ENCODE measurements at places on chromosomes 2 and 18.

- no peak for DNase-seq
These were observed 11.0 kb upstream of the NCKAP5 start for GRCh38 chr2:133579274-133579673.

- DNase-seq = no peak
These were observed 22.2 kb upstream of the TTC39C start for GRCh38 chr18:23992089-23992940.

DNA sequence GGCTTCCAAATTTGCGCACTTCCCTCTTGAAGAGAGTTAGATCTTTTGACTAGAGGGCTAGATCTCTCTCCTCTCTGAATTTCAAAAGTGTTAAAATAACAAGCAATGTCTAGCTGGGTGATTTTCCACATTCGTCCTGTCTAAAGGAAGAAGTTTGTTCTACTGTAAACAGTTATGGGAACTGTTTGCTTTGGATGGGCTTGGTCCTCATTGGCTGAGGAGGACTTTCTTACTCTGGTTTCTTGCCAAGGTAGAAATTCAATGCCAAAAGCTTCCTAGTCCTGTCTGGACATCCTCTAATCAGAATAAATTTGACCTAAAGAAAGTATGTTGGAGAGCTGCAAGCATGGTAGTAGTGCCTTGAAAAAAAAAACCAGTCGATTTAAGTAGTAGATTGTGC, 47.4 kb upstream of the RAPH1 start:
- no peak for DNase-seq

DNA sequence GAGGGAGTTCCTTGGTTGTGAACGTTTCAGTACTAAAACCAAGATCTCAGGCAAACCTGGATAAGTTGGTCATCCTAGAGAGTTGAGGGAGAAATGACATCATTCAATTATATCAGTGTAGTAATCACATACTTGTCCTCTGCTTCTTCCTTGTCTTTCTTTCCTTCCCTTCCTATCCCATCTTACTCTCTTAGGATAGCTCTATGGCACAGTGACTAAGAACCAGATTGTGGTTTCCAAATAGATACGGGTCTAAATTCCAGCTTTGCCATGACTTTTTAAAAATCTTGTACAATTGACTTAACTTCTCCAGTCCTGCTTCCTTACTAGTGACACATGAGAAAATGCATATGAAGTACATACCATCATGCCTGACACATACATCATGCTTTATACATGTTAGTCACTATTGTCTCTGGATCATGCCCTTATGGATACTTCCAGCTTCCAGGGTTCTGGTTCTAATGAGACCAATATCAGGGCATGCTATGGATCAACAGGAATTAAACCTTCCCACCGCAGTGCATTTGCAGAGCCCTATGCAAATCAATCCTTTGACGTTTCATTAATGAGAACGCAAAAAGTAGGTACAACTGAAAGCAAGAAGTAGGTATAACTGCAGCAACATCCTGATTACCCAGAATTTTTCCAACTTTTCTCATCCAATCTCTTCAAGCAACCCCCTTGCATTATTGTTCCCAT, 168.0 kb upstream of the KLF7 start:
- no peak for DNase-seq

DNA sequence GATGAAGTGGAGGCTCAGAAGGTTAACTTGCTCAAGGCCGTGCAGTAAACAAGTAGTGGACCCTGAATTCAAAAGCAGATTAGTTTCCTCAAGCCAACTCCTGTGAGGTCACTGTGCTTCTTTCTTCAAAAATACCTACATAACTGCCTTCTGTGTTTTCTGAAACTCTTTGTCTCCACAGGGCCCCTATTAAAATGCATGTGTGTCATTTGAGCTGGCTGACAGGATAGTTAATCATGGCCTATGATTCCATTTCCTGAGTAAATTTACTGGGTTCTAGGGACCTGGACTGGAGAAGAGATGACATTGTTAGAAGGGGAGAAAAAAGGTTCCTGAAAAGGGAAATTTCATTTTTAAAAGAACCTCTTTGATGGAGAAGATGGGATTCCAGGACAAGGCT, 12.9 kb upstream of the DTNA start:
- no peak for DNase-seq

DNA sequence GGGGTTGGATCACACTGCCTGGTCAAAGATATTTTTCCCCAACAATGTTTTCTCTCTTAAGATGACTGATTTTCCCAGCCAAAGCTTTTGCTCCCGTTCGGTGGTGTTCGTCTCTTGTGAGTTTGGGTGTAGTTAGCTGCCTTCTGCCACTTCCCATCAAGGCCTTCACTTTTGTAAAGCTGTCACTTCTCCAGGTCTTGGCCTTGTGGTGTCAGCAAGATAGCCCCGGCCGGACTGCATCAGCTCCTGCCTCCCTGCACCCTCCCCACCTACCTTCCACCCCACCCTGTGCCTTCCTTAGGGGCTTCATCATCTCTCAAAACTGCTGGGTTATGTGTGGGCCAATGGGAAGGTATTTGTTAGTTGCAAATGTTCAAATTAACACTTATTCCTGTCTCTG, 228.9 kb downstream of the BCL11A start:
- no peak for DNase-seq

- no peak for DNase-seq
These were observed 90.8 kb downstream of the METTL4 start for GRCh38 chr18:2480536-2480935.

DNA sequence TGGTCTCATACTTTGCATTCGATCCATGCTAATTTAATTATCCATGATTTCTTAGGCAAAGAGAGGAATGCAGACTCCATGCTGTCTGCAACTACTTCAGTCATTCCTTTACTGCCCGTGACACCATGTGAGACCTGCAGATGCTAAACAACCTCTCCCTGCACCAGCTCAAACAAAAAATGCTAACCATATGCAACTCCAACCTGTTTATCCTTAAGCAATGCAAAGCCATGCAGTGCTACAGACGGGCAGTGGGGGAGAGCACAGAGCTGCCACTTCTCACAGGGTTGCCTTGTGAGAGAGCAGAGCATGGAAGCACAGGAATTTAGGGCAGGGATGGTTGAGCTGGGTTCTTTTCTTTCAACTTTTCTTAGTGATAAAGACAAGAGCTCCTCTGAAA, 74.9 kb upstream of the KLHL14 start:
- DNase-seq = no peak

- peak; percentile 44 for DNase-seq
These were observed 56.7 kb upstream of the ACKR3 start for GRCh38 chr2:236512902-236513435.

- DNase-seq = no peak
These were observed 176.3 kb downstream of the TNS1 start for GRCh38 chr2:217826520-217826919.

DNA sequence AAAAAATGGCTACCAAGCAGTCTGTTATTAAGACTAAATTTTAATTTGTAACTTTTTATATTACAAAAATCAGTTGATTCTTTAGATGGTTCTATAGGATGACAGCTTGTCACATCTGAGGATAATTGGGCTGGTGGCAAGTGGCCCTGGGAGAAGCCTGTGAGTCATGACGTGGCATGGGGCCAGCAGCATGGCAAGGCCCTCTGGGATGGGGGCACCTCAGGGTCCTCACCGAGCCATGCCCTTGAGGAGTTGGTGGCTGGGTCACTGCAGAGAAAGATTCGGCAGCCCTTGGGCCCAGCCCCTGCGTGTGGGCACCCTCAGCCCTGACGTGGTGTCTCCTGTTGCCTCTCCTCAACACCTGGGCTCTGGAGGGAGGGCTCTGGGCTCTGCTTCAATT, 49.7 kb downstream of the STK25 start:
- DNase-seq = no peak
